Neural progenitor cell (in vitro differentiated cells): ENCODE measurements at places on chromosomes 13 and 19. TPM values are rescaled to one million over a fixed set of nuclear protein-coding genes. Genes with fewer than 3 reads are reported as not detected.

The PSG11 gene
- total RNA-seq = not detected in 2 replicates

The ZC3H4 gene
- total RNA-seq = 19.1 and 29.1 TPM in 2 replicates

GRCh38 chr19:40400559-40400958 lies 10.6 kb upstream of the HIPK4 start:
- no peak for DNase-seq

- DNase-seq = no peak
Observed at GRCh38 chr13:91572944-91573598, 174.7 kb downstream of the GPC5 start.

DNA sequence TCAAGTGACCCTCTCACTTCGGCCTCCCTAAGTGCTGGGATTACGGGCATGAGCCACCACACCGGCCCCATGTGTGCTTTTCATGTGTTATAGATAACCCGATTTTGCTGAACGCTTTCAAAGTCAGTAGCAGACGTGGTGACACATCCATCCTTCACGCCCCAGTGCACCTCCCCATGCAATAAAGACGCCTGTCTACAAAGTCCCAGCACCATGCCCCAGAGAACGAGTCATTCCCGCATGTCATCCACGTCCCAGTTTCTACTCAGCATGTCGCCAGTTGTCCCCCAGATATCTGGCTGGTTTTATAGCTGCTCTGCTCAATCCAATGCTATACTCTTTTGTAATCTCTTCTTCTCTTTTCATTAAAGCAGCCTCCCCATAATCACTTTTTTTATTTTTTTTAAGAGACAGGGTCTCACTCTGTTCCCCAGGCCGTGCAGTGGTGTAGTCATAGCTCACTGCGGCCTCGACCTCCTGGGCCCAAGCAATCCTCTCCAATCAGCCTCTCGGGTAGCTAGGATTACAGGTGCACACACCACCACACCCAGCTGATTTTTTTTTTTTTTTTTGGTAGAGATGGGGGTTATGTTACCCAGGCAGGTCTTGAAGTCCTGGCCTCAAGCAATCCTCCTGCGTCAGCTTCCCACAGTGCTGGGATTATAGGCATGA lies 42.5 kb downstream of the DNM2 start:
- no peak for DNase-seq

DNA sequence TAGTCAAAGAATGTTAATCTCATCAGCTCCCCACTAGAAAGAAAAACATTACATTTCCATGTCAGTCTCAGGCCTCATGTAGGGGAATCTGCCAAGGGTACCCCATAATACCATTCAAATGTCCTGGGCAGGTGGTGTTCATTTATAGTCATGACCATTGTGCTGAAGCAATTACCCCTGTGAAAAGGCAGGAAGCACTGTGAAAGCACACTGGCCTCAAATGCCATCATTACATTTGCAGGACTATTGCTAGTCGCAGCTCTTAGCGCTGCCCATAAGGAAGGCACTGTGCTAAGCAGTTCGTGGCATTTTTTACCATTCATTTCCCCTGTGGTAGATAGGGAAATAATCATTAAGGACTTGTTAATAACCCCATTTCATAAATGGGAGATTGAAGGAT lies 109.0 kb downstream of the LHFPL6 start:
- DNase-seq = peak; percentile 31

DNA sequence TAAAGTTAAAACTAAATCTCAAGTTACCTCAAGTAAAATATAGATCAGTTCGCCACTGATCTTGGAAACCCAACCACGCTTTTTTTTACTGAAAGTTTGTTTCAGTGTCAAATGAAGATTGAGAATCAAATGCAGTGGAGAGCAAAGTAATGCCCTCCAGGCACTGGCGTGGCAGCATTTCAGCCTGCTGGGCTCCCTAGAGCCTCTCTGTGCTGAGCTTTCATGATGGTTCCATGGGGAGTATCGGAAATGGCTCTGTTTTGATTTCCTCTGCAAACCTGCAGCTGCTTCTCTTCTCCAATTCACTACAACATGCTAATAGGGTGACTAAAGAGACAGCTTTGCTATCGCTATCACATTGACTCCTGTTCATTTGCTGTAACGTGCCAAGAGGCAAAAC lies 141.6 kb downstream of the FGF14 start:
- no peak for DNase-seq

The OR7A5 gene
- total RNA-seq = not detected in 2 replicates

The KCNJ14 gene
- 0.69 and 0.74 TPM in 2 replicates for total RNA-seq

- no peak for DNase-seq
Observed at GRCh38 chr19:34461375-34462100, 20.0 kb upstream of the WTIP start.

DNA sequence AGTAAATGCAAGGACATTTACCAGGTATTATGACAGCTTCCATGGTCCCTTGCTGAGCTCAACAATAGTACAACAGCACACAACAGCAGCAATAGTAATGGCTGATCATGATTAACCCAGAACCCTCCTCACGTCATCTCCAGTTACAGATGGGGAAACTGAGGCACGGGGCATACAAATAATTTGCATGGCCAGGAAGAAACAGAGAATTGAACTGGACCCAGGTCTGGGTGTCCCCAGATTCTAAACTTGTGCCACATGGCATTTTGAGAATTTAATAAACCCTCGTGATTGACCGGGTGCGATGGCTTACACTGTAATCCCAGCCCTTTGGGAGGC lies 7.2 kb downstream of the MAST3 start:
- no peak for DNase-seq

The FAM124A gene
- 22.6 and 41.1 TPM in 2 replicates for total RNA-seq

The DZIP1 gene
- total RNA-seq = 47.1 and 70.4 TPM in 2 replicates

DNA sequence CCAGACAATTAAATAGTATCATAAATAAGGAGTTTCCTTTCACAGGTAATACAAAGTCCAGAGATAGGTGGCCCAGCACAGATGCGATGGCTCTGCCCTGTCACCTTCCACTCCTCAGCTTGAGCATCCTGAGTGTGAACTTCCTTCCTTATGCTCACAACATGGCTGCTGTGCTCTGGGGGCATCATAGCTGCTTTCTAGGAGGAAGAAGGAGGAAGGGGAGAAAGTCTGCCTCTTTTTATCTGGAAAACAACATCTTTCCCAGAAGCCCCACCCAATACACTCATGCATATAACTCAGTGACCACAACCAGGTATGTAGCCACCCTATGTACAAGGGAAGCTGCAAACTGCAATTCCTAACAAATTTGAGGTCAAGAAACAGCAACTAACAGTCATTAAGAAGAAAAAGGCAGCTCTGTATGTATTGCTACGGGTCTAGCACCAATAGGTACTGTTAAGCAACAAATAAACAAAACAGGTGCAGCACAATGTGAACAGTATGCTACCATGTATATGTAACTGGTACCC lies 201.2 kb upstream of the UBL3 start:
- no peak for DNase-seq

- DNase-seq = peak; percentile 61
Observed at GRCh38 chr13:94711561-94712286, 621 bp downstream of the SOX21 start.

The CABP5 gene
- not detected in 2 replicates for total RNA-seq

DNA sequence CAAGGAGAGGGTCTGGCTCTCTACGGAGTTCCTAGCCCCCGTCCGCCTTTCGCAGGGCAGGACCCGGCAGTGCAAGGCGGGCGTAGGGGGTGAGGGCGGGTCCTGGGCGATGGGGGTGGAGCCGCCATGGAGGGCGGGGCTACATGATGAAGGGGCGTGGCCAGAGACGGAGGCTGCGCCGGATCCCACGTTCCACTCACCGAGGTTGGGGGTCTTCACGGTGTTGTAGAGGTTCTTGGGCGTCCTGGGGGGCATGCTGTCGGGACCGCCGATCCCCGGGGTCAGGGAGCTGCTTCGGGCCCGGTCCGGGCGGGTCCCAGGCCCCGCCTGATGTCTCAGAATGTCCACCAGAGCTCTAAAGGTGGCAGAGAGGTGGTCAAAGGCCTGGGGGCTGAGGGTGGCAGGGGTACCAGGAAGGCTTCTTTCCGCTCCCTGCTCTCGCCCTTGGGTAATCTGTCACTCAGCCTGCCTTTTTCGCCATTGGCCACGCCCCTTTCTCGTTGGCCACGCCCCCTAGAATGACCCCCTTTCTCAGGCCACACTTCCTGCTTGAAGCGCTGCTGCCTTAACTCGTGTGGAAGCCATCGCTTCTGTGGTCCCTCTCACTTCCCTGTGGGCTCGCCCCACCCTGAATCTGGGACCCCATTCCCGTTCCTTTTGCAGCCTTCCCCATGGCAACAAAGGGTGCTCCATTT lies 2.5 kb downstream of the SHISA7 start:
- peak; percentile 60 for DNase-seq

GRCh38 chr13:84569366-84569765 lies 687.1 kb upstream of the SLITRK1 start:
- DNase-seq = no peak

The PTGER1 gene
- not detected in 2 replicates for total RNA-seq

The NKPD1 gene
- total RNA-seq = 0.02 and 0.19 TPM in 2 replicates

The EMP3 gene
- total RNA-seq = 1.2 and 10.7 TPM in 2 replicates

The ZNF98 gene
- not detected in 2 replicates for total RNA-seq

GRCh38 chr13:88472316-88472715 lies 801.1 kb downstream of the SLITRK5 start:
- DNase-seq = no peak

DNA sequence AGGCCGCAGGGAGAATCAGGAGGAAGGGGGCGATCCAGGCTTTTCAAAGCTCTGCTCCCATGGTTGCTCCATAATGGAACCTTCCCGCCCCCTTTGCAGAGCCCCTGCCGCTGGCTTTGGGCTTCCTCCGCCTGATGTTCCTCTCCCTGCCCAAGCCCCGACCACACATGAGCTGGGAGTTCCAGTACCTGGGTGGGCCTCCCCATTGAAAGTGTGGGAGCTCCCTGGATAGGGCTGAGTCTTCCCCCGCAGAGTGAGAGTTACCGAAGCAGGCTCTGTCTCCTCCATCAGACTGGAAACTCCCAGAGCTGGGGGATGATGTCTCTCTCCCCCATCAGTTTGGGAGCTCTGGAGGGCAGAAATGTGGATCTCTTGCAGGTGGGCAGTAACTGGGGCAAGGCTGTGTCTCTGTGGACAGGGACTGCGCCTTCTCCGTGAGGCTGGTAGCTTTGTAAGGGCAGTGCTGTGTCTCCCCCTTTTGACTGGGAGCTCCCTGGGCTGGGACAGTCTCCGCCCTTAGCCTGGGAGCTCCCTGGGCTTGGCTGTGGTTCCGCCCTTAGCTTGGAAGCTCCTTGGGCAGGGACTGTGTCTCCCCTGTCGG lies 722 bp downstream of the DCAF15 start:
- peak; percentile 63 for DNase-seq

GRCh38 chr19:30029721-30030510 lies 87.9 kb downstream of the URI1 start:
- DNase-seq = no peak

GRCh38 chr19:40511487-40511886 lies 44.7 kb downstream of the SPTBN4 start:
- no peak for DNase-seq
